ENCODE measurements at places on chromosomes 7 and 10. TPM values are rescaled to one million over a fixed set of nuclear protein-coding genes. Genes with fewer than 3 reads are reported as not detected.

- DNase-seq, result no peak
Measured at GRCh38 chr7:159064816-159065510, 79.7 kb downstream of the VIPR2 start.

DNA sequence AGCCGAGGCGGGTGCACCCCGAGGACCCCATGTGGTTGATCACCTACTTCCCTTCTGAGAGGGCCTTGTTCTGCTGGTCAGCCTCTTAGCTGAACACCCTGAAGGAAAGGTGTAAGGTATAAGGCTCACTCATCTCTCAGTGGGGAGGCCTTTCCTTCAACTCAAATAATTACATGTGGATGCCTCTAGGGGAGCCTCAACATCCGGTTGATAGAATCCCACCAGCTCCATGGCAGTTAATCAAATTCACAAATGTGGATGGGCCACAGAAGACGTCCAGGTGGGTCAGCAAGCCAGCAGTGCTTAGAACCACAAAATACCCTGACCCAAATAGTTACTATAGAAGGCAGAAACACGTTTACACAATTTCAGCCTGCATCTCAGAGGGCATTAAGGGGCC lies 37.7 kb upstream of the ZNF32 start:
- no peak for DNase-seq

OR9A2 gene
- polyA plus RNA-seq, result not detected

DNA sequence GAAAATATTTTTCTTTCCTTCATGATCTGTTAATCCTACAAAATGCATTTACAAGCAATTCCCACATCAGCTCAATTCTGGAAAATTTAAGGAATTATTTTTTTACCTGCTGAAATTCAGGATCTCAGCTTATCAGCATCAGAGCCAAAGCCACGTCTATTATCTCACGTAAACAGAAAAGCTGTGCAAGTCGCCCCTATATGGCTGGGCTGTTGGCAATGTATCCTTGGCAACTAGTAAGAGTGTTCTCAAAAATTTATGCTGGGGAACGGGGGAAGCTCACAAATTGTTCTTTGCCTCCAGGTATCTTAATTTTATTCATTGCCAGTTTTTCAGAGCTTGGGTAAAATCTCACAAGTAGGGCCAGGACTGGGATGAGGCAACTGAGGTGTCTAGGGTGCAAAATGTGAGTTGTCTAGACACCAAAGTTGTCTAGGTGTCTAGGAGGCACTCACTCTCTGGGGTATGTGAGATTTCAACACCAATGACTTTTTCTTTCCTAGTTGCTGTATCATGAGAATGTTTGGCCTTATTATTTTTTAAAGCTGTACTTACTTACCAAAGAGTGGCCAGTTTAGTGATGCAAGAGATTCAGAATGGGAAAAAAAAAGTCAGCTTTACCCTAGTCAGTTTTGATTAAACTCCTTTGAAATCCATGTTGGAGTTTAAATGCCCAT lies 5.1 kb downstream of the GSTO2 start:
- DNase-seq, result no peak

IL2RA gene
- polyA plus RNA-seq, result 3.0 TPM

MPP7 gene
- polyA plus RNA-seq, result 46.8 TPM

BCL7B gene
- 80.5 TPM for polyA plus RNA-seq

DNA sequence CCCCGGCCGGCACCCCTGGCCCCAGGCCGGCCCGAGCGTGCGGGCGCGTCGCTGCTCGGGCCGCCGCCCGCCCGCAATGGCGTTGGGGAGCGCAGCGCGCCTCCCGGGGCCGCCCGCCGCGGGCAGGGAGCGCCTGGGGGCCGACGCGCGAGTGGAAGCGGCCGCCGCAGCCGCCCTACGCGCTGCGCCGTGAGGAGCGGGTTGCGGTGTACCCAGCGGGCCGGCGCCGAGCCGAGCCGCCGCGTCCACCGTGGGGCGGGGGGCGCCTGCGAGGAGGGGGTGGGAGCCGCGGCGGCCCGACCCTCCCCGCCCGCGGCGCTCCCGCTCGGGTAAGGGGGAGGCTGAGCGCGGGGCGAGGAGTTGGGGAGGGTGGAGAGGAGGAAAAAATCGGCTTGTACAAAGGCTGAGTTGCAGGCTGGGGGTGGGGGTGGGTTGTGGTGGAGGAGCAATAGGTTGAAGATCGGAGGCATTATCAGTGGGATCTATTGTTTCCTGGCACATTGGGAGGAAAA lies 473 bp downstream of the PPP1R9A start:
- DNase-seq, result no peak

- no peak for DNase-seq
Measured at GRCh38 chr10:30810416-30810815, 180.9 kb upstream of the LYZL2 start.

DNA sequence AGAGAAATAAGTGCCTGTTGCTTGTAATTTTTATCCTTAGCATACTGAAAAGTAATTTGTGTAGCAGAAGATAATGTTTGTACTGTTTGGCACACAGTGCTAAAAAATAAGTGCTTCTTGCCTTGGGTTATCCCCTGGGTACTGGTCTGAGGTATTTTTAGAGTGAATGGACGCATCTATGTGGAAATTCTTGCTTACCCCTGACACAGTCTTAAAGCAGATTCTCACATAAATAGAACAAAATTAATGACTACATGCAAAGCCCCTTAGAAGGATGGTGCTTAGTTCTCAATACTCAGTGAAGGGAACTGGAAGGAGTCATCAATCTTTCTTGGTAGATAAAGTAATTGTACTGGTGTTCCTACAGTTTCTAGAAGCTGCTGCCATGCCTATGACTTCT lies 548.6 kb downstream of the ARL4A start:
- DNase-seq, result no peak

GRCh38 chr10:113680190-113681111 lies 739 bp downstream of the CASP7 start:
- DNase-seq, result no peak

GRCh38 chr7:81029511-81029910 lies 110.7 kb upstream of the SEMA3C start:
- DNase-seq, result no peak
